ENCODE measurements at places on chromosomes 12 and 14.
A peak's percentile ranks its signal among the peaks of the same experiment; 100 is the strongest.

- DNase-seq = peak; percentile 73
Measured at GRCh38 chr12:102484428-102484958, 4.1 kb upstream of the IGF1 start.

DNA sequence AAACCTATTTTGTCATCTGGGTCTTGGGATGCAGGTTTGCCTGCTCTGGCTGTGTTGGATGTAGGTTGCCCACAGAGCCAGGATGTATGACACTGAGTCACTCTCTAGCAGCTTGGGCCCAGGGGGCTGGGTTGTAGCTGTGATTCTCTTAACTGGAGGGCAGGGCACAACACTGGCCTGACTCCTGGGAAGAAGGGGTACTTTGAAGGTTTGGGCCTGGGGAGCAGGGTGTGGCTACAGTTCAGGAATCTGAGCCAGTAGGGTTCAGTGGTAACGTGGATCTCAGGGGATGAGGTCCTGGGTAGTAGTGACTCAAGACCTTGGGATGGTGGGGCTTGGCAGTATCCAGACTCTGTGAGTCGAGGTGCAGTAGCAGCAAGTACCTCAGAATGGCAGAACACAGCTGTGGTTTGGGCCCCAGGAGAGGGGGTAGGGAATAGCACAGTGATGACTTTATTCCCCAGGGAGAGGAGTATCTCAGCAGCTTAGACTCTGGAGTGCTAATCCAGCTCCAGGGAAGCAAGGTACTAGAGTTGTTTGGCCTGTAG is 25.7 kb downstream of the TBC1D15 start:
- DNase-seq = no peak

GRCh38 chr12:109329686-109330085 is 18.0 kb upstream of the MYO1H start:
- no peak for DNase-seq

DNA sequence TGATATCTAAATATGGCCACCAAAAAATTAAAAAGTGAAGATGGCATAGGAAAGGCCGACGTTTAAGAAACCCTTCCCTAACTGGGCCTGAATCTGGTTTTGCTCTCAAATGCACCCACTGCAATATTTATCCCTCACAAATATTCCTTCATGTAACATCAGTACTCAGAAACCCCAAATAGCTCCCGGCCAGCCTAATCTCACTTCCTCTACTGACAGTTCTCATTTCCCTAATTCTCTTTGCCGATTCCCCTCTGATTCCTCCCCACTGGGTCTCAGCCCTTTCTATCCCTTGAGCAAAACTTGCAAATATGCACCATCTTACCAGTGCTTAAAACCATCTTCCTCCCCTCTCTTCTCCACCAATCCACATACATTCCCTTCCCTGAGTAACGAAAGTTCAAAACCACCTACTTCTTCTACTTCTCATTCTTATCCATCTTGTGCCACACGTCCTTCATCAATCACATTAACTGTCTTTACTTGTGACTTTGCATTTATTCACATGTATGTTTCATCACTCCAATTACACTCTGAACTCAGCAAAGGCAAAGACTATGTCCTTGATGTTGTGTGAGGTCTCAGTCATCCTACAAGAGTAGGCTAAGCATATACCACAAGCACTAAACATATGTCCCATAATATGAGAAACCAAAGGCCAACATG is 23.1 kb downstream of the KCNK10 start:
- DNase-seq = no peak

- peak; percentile 53 for DNase-seq
Measured at GRCh38 chr14:65704850-65705249, 292.3 kb downstream of the FUT8 start.

- DNase-seq = no peak
Measured at GRCh38 chr12:109448272-109448671, 28.8 kb downstream of the KCTD10 start.

DNA sequence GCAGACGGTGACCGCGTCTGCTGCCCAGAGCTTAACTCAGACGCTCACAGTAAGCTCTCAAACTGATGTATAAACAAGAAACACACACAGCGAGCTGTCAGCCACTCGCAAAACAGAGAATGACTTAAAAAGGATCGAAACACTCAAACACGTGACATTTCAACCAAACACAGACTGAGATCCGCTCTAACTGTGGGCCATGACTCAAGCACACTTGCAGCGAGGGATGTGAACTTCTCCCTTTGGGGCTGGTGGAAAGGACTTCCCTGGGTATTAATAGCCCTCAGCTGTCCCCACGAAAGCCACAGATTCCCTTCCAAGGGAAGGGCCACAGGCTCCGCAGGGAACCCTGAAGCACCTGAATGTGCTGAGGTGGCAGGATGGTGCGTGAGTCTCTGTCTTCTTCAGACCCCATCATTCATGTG is 29.1 kb downstream of the CCDC88C start:
- DNase-seq = peak; percentile 57

DNA sequence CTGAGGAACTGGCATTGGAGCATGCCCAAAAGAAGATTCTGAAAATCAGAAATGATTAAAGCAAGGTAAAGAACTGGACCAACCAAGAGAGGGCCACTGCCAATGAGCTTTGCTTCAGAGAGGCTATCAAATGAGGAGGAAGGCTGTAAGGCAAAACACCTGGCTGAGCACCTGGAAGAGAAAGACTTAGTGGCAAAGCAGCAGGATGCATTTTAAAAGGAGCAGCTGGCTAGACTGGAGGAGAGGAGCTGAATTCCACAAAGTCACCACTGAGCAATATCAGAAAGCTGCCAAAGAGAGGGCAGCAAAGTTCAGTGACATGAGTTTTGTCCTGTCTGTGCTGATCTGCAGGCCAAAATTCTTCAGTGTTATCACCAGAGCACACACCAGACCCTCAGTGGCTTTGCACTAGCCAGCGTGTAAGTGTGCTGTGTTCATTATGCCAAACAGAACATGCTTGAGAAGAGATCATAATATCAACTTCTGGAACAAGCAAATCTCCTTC is 338.7 kb downstream of the TRHDE start:
- DNase-seq = no peak

- DNase-seq = no peak
Measured at GRCh38 chr12:7872566-7873319, at the start of gene SLC2A14. SLC2A14 (minus strand) TSS chr12:7872915; CDS start chr12:7869880, 3,035 bp downstream.

GRCh38 chr12:4288296-4289131 is 15.0 kb downstream of the CCND2 start:
- no peak for DNase-seq

- no peak for DNase-seq
Measured at GRCh38 chr12:63301311-63301710, 150.3 kb upstream of the AVPR1A start.

DNA sequence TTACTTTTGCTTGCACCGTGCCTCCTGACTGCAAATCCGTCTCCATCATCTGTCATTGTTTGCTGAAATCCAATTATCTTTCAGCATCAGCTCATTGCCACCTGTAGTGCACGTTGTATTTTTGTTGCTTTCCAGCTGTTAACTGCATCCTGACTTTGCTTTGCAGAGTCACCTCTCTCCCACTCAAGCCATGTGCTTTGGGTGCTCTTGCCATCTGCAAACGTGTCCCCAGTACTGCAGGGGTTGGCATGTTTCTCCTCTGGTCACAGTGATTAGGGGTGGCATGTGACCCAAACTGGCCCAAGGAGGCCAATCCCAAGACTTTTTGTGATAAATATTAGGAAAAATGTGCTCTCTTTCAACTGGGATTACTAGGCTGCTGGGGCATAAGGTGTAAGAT is 10.5 kb upstream of the TMED2 start:
- DNase-seq = no peak

DNA sequence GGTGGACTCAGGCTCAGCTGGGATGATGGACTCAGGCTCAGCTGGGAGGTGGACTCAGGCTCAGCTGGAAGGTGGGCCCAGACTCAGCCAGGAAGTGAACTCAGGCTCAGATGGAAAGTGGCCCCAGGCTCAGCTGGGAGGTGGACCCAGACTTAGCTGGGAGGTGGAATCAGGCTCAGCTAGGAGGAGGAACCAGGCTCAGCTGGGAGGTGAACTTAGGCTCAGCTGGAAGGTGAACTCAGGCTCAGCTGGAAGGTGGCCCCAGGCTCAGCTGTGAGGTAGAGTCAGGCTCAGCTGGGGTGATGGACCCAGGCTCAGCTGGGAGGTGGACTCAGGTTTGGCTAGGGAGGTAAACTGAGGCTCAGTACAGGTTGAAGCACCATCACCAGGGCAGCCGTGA is 21.8 kb upstream of the C14orf180 start:
- no peak for DNase-seq

DNA sequence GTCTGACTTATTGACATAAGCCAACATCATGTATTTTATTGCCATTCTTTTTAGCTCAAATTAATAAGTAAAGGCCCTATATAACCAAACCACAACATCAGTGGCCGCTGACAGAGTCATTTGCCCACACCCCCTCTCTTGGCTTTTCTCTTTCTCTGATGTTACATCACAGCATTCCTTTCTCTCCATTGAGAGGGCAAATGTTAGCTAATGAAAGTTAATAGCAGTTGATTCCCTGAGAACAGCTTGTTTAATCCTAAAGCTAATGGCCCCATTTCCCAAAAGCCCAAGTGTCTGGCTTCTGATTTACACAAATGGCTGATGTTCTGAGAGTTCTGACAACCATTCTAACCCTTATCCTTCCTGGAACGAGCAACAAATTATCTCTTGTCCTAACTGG is 308.8 kb downstream of the SNAPC1 start:
- DNase-seq = no peak

GRCh38 chr12:94027561-94027960 is 120.8 kb upstream of the PLXNC1 start:
- no peak for DNase-seq

DNA sequence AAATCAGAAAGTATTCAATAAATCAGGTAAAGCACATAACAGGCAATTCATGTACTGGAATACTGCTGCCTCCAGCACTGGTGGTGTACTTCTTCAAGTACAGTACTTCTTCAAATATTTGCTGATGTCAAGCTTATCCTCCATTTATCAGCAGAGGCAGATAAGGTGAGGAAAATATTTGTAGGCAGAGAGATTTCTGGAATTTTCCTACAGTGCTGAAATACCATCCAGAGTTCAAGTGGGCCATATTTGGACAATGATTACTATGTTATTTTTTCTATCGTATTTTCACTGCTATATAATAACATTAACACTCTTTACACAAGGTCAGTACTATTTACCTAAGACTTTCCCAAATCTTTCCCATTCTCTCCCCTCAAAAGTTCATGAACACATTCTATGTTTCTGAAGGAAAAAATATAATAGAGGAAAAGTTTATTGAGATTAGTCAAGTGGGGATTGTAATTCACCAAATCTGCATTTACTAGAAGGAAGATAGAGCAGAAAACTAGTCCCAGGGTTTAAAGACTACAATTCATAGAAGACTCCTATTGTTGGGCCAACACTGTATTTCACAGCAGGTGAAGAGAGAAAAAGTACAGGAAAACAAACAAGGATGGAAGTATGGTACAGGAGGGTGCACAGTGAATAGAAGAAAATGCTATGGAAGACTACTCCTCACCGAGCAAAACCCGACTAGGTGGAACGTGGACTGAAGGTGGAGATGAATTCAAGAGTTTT is 141.1 kb downstream of the PAWR start:
- DNase-seq = no peak

GRCh38 chr12:39573971-39574370 is 45.6 kb downstream of the ABCD2 start:
- no peak for DNase-seq

GRCh38 chr14:87108726-87109125 is 884.3 kb downstream of the GALC start:
- DNase-seq = no peak

DNA sequence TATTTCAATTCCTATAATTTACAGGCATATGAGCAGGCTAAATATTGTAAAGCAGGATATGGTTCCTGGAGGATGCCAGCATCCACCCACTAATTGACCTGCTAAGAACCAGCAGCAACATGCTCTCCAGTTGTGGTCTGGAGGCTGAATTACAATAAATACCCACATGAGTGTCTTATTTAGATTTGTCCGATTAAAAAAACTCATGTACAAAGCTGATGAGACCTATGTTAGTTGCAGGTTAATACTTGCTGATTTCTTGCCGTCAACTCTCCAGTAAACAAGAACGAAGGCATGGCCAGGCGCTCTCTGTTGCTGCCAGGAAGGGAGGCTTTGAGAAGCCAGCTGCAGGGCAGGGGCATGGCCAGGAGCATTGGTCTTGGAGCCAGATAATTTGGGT is 169.3 kb upstream of the PRICKLE1 start:
- no peak for DNase-seq

GRCh38 chr12:3262470-3262869 is 185.3 kb downstream of the TSPAN9 start:
- no peak for DNase-seq

DNA sequence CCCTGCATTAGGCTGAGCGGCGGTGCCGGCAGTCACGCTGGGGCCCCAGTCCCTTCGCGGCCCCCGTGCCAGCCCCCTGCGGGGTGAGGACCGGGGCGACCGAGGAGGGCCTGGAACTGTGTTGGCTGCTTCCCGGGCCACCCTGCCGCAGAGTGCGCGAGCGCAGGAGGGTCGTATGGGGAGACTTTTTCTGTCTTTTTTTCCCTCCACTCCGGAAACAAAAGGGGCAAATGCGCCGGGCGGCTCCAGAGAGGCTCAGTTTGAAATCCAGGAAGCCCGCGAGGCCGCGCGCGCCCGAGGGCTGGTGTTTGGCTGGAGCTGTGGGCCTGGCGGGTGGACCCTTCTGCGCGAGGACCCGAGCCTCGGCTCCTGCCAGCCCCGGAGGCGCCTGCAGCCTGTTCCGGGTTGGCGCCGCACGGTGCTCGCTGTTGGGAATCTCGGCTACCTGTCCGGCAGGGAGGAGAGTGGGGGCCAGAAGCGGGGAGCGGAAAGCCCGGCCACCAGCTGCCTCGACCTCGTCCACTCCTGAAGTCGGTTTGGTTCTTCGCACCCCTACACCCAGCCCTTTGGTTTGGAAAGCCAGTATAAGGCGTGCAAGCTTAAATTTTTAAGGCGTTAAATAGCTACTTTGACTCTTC is 638 bp downstream of the PLEKHG3 start:
- DNase-seq = no peak

- DNase-seq = no peak
Measured at GRCh38 chr14:104898195-104898558, 26.5 kb upstream of the PLD4 start.

- no peak for DNase-seq
Measured at GRCh38 chr14:75430526-75430925, 2.7 kb downstream of the JDP2 start.

- DNase-seq = no peak
Measured at GRCh38 chr12:87953256-87953860, 75.8 kb downstream of the C12orf50 start.

GRCh38 chr12:57849035-57849434 is 2.5 kb upstream of the CTDSP2 start:
- no peak for DNase-seq

- DNase-seq = peak; percentile 63
Measured at GRCh38 chr14:69763761-69764510, 3.0 kb upstream of the SRSF5 start.

- no peak for DNase-seq
Measured at GRCh38 chr14:36785511-36785910, 123.9 kb downstream of the PAX9 start.

GRCh38 chr14:92949496-92950192 is 26.7 kb downstream of the CHGA start:
- DNase-seq = no peak

DNA sequence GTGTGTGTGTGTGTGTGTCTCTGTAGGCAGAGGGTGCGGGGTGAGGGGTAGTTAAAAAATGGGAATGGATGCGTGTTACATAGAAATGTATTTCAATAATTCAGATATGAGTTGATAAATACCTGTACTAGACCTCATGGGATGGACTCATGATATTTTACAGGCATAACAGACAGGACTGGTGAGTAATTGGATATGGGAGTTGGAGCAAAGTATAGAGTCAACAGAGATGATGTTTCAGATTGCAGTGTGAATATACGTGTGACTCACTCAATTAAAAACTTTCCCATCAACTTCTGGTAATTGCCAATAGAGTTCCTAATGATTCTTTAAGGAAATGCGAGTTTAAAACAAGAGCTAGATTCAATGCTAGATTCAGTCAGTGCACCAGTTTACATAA is 711.9 kb downstream of the C12orf50 start:
- DNase-seq = no peak

Measured in stimulated activated CD4-positive, alpha-beta T cell treated with anti-CD3 and anti-CD28 coated beads, Interleukin-1b, Interleukin-23, amount 100 ng/mL, for 48 hours (primary cell).